ENCODE measurements at places on chromosomes 16 and 17.

- no peak for DNase-seq
Observed at GRCh38 chr16:62970851-62971250, 934.6 kb upstream of the CDH8 start.

DNA sequence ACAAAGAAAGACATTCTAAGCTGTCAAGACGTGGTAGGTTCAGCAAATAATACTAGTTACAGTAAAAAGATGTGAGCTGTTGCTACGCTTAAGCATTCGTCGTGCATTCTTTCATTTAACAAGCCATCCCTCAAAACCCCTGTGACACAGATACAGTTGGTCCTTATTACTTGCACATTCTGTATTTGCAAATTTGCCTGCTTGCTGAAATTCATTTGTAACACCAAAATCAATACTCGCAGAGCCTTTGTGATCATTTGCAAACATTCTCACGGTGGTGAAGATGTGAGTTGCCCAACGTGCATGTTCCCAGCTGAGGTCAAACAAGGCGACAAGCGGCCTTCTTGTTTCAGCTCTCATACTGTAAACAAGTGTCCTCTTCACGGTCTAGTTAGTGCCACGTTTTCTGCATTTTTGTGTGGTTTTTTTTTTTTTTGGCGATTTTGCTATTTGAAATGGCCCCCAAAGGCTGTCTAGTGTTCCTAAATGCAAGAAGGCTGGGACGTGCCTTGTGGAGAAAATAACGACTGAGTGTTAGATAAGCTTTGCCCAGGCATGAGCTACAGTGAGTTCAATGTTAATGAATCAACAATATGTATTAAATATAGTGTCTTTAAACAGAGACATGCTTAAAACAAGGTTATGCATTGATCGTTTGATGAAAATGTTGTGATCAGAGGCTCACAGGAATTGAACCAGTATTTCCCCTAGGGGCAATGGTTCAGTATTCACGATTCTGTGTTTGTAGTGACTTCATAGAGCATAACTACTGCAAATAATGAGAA is 84.1 kb downstream of the RAB11FIP4 start:
- no peak for DNase-seq

DNA sequence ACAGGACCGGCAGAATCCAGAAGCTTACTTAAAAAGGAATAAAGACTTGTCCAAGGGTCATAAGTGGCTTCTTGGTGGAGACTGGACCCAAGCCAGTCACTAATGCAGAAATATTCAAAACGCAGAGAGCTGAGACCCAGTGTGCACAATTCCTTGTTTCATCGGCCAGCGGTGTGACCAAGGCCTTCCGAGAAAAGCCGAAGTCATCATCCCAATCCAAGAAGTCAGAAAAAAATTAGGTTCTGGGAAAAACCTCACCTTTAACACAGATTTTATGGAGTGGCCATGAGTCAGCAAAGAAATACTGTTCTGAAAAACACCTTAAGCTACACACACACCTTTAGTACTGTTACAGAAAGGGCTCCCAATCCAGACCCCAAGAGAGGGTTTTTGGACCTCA is 1.0 kb upstream of the GCSH start:
- DNase-seq: no peak

DNA sequence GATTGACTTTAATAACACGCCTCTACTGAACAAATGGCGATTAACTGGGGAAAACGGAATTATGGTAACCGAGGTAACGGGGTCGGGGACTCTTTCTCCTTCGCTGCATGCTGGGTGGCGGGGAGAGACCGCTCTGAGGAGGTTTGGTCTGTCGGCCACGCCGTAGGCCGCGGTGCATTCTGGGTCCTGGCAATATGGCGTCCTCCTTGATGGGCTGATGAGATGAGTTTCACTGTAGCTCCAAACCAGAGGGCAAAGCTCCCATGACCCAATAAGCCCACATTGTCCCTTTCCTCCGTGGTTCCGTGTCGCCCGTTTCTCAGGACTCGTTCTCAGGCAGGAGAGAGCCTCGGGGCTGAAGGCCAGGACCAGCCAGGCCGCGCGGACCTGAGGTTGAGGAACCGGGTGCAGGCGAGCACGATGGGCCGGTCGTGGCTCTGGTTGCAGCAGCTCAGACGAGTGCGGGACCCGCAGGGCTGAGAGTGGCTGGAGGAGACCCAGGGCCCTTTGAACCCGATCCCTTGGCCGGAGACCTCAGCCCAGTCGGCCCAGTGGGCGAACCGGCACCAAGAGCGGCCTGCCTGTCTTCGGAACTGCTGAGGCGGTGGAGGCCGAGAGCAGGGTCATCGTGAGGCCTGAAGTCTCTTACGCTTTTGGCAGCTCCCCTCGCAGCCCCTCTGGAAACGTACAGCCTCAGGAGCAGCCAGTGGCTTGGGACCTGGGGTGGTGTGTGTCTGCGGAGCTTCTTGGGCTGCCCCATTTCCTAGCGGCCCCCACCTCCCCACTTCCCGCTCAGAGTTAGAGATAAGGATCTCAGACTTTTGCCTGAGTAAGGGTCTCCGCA is at the start of gene RPTOR:
RPTOR (plus strand) TSS at position 184 of the 844 bp plus-strand sequence. CDS start 792 bp downstream, outside the sequence.
- DNase-seq: peak; percentile 56

DNA sequence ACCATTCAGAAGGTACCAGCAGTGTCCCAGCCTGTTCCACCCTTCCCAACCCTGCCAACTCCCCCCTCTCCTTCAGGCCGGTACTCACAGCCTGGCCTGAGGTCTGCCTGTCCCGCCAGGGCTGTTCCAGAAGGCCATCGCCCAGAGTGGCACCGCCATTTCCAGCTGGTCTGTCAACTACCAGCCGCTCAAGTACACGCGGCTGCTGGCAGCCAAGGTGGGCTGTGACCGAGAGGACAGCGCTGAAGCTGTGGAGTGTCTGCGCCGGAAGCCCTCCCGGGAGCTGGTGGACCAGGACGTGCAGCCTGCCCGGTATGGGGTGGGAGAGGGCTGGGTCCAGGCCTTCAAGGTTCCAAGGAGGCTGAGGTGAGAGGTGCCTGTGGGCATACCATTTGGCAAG is 5.3 kb upstream of the SPEM1 start:
- DNase-seq: no peak

DNA sequence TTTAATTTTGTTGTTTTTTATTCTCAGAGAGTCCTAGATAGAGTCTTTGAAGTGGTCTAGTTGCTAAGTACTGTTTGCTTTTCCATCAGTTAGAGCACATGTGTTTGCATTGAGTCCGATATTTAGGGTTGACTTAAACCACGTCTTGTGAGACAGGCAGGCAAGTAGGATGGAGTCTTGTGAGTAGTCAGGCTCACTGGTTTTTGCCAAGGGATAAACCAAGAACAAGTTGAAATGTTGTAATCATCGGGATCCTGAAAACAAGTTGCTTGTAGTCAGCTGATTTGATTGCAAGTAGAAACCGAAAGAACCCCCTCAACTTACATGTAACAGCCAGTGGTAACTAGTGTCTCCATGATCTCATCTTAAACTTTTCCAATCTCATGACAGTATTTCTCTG is 17.2 kb downstream of the ATP6V0A1 start:
- no peak for DNase-seq

DNA sequence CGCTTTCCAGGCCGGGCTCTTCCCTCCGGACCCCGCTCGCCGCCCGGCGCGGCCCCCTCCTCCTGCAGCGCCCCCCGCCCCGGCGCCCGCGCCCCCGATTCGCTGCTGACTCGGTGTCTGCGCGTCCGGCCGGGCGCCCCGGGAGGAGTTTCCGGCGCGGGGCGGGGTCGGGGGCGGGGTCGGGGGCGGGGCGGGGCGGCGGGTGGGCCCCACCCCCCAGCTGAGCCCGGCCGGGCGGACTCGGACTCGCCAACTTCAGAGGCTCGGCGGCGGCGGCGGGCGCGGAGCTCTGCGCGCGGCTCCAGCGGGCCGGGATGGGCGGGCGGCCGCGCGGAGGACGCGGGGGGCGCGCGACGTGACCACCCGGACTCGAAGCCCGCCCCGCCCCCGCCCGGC is at the start of gene METRNL:
METRNL (plus strand) TSS at position 258 of the 396 bp plus-strand sequence. CDS start 207 bp downstream, outside the sequence.
- DNase-seq: no peak

GRCh38 chr16:24409045-24409444 is 130.3 kb upstream of the RBBP6 start:
- DNase-seq: no peak

DNA sequence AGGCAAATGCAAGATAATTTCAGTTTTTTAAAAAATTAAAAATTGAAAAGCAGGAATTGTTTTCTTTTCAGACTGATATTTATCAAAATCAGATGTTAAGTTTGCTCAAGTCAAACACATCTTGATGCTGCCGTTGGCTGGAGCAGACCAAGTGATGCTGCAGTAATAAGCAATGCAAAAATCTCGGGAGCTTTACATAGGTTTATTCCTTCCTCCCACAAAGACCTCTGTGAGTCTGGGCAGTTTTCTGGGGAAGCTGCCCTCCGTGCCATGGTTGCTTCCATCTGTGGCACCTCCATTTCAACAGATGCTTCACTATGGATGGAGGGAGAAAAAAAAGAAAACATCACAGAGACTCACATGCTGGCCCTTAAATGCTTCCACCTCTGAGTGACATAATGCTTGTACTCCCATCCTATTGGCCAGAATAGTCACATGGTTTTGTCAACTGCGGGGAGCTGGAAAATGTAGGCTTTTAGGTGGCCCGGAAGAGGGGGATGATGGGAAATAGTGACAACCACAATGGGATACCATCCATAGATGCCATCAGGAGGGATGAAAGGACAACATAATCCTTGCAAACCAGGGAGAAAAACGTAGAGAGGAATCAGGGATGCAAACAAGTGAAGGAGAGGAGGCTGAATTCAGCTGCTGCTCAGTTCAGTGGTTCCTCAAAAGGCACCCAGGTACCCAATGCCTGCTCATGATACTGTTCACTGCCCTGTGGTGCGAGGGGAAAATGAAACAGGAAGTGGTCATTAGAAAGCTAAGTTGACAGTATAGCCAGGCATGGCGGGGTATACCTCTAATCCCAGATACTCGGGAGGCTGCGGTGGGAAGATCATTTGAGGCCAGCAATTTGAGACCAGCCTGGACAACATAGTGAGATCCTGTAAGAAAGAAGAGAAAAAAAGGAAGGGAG is 13.5 kb upstream of the ERCC4 start:
- no peak for DNase-seq

- DNase-seq: no peak
Observed at GRCh38 chr17:57084361-57084801, 665 bp upstream of the AKAP1 start.

DNA sequence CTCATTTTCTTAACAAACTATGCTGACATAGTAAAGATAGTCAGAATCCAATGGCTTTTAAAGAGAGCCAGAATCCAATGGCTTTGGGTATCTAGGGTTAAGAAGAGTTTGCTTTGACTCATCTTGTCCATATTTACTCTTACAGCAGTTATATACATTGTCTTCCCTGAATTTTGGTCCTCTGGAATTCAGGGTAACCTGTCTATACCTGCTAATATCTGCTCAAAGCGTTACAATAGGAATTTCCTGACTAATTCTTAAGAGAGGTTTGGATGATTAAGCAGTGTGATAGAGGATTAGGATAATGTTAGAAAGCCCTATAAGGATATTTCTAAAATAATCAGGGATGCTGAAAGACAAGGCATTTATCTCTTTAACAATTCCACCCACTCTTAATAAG is 2.0 kb upstream of the CDH8 start:
- no peak for DNase-seq

DNA sequence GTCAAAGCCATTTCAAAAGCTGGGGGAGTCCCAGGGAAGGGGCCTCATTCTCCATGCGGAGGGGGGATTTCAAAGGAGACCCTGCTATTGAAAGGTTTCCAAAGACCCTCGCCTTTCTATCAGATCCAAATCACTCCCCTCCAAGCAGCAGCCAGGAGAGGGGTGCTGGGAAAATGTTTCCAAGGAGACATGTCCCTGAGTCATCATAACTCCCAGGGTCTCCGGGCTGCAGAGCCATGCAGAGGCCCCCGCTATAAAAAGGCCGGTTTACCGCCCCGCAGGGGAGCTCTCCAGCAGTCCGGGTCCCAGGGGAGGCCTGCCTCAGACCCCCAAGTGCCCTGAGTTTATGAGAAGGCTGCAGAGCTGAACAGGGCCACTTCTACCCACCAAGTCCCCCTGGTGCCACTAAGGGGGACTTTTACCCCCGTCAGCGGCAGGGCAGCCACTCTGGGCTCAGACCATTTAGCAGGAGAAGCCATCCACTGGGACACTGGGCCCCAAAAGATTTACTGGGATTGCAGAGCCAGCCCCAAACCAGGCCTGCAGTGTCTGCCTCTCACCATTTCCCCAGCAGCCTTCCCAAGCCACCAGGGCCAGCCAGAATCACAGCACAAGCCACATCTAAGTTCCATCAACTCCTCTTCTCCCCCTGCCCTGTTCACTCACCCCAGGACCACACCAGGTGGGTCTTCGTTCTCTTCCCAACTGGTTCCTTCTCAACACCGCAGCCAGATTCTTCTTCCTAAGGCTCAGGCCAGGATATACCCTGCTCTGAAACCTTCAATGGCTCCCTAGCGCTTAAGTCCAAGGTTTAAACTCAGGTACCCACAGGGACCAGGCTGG is 234.4 kb downstream of the ZNF423 start:
- DNase-seq: no peak

Measured in NCI-H2107 (cell line).